ENCODE measurements at places on chromosomes 2 and 18.

DNA sequence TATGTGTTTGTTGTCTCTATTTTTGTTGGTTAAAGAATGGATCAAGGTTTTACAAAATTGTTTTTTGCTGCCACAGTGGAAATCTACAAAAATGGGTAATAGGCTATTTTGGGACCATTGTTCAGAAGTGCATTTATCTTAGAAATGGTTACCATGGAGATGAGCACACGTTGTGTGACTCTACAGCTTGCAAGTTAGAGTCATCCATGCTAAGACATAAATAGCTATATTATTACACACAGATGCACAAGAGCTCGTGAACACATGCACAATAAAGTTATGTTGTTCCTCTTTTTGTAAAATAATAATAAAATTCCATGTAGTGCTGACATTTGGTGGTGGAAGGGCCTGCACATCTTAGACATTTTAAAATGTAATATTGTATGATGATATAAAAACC is 15.5 kb upstream of the DUSP19 start:
- DNase-seq = no peak

GRCh38 chr18:415617-416612 is 84.6 kb downstream of the COLEC12 start:
- no peak for DNase-seq

DNA sequence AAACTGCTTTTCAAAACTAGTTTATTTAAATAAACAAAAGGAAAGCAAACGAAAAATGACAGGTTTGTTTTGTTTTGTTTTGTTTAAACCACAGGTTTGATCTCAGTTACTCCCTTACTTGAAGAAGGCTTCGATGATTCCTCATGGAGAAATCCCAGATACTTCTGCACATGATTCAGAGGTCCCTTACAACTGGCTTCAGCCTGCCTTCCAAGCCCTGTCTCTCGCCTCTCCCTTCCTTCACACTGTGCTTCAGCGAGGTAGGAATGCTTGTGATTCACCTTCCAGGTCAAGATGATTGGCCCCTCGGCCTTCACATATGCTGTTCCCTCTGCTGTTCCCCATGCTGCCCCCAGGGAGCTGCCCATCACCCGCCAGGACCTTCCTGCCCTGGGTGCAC is 104.1 kb upstream of the ITGA6 start:
- no peak for DNase-seq

- DNase-seq = no peak
Observed at GRCh38 chr2:205133544-205133943, 548.8 kb upstream of the NRP2 start.

- no peak for DNase-seq
Observed at GRCh38 chr2:109304731-109305470, 175.9 kb downstream of the SH3RF3 start.

DNA sequence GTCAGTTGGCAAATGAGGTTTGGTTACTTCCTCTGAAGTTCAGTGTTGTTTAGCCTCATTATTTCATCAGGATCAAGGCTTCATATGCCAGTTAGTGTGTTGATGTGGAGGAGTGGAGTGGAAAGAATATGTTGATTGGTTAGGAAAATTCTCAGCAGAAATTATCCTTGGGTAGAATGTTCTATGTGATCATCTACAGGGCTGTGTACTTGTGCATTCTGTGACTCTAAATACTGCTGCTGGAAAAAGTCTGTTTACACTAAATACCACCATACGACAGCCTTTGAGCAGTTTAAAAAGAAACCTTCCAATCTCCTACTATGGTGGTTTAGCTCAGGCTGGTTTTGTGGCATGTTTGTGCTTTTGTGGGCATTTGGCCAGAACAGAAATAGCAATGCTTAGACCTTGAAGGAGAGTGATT is 25.8 kb downstream of the CAB39 start:
- DNase-seq = no peak

- DNase-seq = no peak
Observed at GRCh38 chr2:55961318-55961911, 37.8 kb upstream of the EFEMP1 start.

DNA sequence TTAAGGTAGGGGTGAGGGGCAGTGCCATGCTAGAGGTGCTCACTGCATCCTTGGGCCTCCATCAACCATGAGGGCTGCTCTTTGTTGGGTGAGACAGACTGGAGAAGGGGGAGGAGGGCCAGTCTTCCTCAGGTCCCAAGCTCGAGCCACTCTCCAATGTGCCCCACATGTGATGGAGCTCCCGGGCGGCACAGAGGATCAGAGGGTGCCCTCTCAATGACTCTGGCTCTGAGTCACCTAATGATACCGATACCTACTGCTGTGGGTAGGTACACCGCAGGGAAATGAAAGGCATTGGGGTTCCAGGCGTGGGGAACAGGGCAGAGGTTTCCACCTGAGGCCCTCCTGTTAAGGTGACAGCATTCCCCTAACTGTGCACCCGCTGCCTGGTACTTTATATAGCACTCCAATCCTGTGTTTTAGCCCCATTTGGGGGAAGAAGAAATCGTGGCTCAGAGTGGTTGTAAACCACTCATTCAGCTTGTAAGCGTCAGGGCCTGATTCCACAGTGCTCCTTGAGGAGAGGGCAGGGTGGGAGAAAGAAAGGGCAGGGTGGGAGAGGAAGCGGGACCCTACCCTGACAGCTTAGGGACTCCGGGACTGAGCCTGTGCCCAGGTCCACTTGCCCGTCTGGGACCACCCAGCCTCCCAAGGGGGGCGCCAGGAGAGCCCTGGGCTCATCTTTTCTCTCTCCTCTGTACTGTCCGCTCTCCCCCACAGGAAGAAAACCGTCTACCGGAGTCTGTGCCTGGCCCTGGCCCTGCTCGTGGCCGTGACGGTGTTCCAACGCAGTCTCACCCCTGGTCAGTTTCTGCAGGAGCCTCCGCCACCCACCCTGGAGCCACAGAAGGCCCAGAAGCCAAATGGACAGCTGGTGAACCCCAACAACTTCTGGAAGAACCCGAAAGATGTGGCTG is 1.8 kb downstream of the B3GNT7 start:
- DNase-seq = no peak

GRCh38 chr2:104859766-104860450 is 6.0 kb downstream of the POU3F3 start:
- no peak for DNase-seq

Data from memory B cell (primary cell).